Inflammatory macrophage (primary cell): ENCODE measurements at places on chromosomes 11 and 22.

DNA sequence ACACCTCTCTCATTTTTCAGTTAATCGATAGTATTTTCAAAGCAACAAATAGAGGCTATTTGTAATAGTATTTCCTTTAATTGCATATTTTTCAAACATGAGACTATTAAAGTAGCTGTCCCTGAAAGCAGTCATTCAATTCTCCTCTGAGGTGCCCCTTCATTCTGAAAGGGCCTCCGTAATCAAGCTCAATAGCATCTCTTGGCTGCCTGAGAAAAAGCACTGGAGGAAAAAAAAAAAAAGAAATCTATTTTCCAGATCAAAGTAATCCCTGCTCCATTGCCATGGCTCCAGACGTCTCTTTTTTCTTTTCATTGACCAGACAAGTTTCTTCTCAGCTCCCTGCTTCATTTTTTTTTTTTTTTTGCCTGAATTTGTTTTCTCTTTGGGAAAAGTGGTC lies 154.5 kb upstream of the BLID start:
- no peak for DNase-seq

DNA sequence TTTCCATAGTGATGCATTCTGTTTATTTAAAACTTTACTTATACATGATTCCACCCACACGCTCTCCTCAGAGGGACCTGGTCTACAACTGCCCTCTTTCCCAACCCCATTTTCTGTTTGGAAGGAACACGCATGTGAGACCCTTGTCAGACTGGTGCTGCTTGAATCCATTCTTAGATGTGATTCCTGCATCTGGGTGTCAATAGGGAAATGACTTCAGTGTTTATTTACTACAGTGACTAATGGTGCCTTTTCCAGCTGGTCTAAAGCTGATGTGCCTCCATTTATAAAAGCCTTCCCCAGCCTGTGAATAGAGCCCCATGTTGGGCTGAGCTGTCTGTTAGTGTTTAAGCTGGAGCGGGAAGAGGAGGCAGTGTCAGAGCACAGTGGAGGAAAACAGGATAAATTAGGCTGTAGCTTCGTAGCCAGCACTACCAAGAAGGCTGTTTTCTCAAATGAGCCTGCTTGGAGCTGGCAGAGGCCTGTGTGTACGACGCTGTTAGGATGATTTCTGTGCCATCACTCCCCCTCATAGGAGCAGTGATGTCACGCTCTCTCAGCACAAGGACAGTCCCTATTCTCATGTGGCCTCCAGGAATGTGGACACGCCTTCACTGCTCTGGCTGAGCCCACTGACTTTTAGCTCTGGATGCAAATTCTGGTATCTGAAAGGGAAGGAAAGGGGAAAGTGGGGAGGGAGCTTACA lies 18.9 kb upstream of the C11orf96 start:
- DNase-seq, result no peak

DNA sequence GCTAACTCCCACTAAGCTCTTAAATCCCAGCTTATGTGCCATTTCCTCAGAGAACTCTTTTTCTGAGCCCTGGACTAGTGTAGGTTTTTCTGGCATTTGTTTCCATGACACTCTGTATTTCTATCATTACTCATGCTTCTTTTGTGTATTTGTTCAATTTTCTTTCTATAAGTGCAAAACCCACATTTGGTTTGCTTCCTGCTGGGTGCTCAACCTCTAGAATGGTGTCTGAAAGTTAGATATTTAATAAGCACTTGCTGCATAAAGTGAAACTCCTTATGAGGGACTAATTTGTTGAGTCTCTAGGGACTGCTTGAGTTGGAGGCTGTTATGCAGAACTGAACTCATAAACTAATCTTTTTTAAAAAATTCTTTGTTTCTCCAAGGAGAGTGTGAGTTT lies 68.6 kb downstream of the SYT9 start:
- DNase-seq, result no peak

- DNase-seq, result no peak
Measured at GRCh38 chr11:15688351-15688792, 573.6 kb downstream of the INSC start.

DNA sequence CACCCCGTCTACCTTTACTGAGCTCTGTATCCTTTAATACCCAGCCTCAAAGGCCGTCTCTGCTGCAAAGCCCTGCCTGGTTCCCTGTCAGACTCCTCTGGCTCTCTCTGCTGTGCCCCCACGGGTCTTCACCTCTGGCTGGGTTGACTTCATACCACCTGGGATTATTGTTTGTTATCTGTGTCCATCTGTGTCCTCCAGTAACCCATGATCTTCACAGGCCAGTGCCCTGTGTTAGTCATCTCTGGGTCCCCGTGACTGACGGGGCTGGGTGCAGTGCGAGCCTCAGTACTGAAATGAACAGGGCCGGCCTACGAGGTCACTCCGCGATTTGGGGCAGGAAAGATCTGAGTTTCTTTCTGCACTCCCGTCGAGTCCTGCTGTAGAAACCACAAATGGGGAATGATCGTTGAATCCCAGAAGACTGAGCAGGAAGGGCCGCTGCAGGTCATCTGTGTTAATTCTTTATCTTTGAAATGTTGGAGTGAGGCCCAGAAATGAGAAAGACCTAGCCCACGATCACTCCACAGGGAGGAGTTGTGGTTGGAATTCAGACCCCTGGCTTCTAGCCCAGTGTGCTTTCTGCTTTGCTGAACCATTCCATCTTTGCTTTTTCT lies 12.3 kb upstream of the TUB start:
- no peak for DNase-seq

GRCh38 chr11:17707830-17708229 lies 11.5 kb upstream of the MYOD1 start:
- no peak for DNase-seq

- DNase-seq, result peak; percentile 79
Measured at GRCh38 chr11:68841718-68842426, at the start of gene CPT1A. CPT1A (minus strand) TSS chr11:68841916; CDS start chr11:68815474, 26,442 bp downstream.

GRCh38 chr11:46693597-46694012 lies 6.8 kb downstream of the ARHGAP1 start:
- DNase-seq, result no peak

DNA sequence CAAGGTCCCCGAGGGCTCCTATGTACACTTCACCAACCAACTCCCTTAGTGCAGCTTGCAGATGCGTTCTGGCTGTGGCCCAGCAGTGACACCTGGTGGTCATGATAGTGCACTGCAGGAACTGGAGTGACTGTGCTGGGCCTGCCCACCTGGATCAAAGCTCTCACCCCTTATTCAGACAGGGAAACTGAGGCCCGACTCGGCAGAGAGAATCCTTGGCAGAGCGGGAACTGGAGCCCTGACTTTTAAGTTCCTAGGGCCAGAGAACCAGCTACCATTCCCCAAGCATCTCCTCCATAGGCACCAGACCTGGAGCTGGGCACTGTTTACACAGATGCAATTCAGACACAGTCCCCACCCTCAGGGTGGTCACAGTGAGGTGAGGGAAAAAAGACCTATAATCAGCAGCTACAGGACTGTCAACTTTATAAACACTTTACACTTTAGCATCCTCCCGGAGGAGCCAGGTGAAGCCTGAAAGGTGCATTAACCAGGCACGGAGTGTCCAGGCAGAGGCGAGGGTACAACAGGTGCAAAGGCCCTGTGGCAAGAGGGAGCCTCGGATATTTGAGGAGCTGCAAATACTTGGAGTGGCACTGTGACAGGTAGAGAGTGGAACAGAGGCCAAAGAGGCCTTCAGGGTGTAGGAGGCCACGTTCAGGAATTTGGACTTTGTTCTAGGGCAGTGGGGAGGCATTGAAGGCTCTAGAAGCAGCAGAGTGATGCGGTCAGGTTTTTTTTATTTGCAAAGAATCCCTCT lies 22.0 kb downstream of the RHBDD3 start:
- DNase-seq, result peak; percentile 69

- DNase-seq, result no peak
Measured at GRCh38 chr22:29061773-29062172, at the start of gene C22orf31. C22orf31 (minus strand) TSS chr22:29061831; CDS start chr22:29061792, 39 bp downstream.

GRCh38 chr11:46618837-46619236 lies 1.5 kb downstream of the ATG13 start:
- DNase-seq, result no peak

GRCh38 chr11:128513915-128514681 lies 73.3 kb downstream of the ETS1 start:
- DNase-seq, result no peak

- DNase-seq, result peak; percentile 84
Measured at GRCh38 chr11:61671527-61671926, 8.7 kb upstream of the DAGLA start.

DNA sequence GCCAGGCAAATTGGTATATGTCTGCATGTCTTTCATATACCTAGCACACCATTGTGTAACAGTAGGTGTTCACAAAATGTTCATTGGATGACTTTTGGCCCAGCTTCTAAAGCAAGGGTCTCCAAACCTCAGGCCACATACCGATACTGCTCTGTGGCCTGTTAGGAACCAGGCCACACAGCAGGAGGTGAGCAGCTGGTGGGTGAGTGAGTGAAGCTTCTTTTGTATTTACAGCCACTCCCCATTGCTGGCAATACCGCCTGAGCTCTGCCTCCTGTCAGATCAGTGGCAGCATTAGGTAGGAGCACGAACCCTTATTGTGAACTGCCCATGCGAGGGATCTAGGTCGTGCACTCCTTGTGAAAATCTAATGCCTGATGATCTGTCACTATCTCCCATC lies 836.6 kb downstream of the NTM start:
- DNase-seq, result no peak

GRCh38 chr22:42444077-42444904 lies 12.1 kb upstream of the NFAM1 start:
- DNase-seq, result peak; percentile 90

DNA sequence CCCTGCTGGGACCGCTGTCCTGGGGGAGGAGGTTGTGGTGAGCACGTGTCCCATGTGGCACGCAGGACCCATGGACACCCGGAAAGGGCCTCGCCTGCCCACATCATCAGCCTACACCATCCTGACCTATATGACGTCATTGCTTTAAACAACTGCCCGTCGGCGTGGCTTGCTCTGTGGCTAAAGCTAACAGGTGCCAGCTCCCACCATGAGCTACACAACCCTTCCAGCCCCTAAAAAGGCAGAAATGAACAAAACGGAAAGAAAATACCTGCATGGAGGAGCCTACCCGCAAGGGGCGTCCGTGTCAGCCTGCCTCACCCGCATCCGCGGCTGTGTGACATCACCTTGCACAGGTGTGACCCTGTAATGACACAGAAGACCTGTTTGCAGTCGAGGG lies 481.8 kb downstream of the BRD1 start:
- no peak for DNase-seq

DNA sequence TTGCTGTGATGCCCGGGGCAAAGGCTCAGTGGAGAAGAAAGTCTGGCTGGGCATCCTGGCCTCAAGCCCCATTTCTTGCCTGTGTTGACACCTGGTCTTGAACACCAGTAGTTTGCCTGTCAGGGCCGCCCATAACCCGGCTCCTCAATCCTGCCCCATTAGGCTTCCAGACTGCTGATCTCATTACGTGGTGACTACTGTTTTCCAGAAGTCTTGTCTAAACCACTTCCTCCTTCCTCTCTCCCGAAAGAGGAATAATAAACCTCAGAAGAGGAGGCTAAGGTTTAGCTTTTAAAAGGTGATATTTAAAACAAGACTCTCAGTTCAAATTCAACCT lies 97.7 kb downstream of the CD44 start:
- peak; percentile 81 for DNase-seq

GRCh38 chr22:48378673-48379072 lies 1449.0 kb downstream of the BRD1 start:
- DNase-seq, result no peak

DNA sequence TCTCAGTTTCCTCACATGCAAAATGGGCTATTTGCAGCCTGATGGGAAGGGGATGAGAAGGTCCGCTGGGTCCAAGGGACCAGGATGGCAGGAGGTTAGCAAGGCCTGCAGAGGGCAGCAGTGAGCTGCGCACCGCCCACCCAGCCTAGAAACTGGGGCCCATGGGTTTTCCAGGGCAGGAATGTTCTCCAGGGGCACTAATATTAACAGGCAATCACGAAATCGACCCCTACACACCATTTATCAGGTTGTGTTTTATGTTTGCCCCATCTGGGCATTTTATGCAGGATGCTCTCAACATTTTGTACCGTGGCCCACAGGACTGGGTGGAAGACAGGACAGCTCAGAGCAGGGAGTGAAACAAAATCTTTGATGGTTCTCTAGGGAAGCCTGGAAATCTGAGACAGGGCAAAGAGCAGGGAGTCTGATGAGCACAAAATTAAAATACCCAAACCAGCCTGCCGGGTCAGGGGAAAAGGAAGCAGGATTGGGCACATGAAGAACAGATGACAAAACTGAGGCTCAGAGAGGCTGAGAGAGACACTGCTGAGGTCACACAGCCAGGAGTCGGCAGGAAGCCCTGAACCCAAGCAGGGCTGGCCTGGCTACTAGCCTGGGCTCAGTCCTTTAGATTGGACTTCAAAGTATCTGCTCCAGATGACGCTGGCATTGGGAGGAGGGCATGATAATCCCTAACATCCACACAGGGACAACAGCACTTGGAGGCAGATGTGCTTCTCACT lies 1.6 kb upstream of the BCR start:
- peak; percentile 58 for DNase-seq

DNA sequence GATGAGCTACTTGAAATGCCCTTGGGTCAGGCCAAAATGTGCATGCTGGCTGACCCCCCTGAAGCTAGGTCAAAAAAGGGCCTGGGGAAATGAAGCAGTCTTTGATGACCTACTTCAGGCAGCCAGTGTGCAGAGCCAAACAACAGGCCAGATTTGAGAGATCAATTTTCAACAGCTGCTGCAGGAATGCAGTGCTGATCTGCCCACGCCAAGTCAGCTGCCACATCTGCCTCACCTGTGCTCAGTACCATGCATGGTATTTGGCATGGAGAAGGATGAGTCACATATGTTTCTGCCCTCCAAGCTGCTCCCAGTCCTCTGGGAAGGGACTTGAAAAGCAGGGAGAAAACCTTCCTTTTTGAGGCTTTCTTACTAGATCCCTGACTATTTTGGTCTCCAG lies 35.8 kb downstream of the MTNR1B start:
- no peak for DNase-seq

- DNase-seq, result no peak
Measured at GRCh38 chr11:99739464-99740089, 718.8 kb downstream of the CNTN5 start.

DNA sequence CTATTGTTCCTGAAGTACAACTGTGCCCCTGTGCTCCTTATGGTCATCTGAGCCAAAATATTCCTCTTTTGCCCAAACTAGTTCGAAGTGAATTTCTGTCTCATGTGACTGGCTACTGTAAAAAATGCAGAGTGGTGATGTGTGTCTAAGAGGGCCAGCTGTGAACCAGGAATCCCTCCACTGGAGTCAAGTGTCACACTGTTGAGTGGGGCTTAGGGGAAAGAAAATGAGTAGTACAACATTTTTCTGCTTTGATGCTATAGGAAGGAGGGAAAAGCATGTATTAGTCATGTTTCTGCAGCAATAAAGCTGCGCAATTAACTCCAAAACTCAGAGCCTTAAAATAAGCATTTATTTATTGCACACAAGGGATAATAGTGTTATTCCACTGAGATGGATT lies 39.8 kb upstream of the HMGXB4 start:
- no peak for DNase-seq
